Spleen (tissue), 13 donors: ENCODE measurements at places on chromosomes 5 and 9. TPM values are rescaled to one million over a fixed set of nuclear protein-coding genes. Genes with fewer than 3 reads are reported as not detected.

The CNTNAP3 gene
- total RNA-seq = 13.8 TPM

DNA sequence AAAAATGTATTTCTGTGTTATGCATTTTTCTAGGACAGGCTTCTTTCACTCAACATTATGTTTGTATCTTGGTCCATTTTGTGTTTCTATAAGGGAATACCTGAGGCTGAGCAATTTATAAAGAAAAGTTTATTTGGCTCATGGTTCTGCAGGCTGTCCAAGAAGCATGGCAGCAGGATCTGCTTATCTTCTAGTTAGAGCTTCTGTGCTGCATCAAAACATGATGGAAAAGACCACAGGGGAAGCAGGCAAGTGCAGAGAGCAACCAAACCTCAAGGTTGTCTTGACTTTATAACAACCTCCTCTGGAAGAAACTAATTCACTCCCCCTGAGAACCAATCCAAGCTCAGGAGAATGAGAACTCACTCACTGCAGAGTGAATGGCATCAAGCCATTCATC is 1601.0 kb upstream of the NUDT12 start:
- no peaks in the 10 kb centered on the region for H3K4me1 ChIP-seq
- H3K27ac ChIP-seq = no peak overlapping the region
- H3K36me3 ChIP-seq = no peaks in the 10 kb centered on the region

DNA sequence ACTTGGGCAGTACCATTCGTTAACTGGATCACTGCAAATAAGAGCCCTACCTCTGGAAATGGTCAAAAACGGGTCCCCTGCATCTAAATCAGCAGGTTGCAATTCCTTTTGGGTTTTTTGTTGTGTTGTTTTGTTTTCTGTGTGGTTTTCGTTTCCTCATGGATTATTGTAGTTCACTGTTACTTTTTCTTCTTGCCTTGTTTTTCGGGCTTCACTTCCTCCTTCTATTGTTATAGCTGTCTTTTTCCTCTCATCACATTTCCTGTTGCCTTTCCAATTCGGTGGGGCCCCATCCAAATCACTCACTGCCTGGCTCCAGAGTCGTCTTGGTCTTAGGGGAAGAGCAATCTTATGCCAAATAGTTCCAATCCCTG is 8.7 kb upstream of the SSBP2 start:
- no peaks in the 10 kb centered on the region for H3K27me3 ChIP-seq
- H3K4me3 ChIP-seq = no peak overlapping the region
- no peak for DNase-seq
- peaks cover 5% of the 10 kb centered on the region for H3K4me1 ChIP-seq
- H3K27ac ChIP-seq = peak overlapping the region; percentile 4

DNA sequence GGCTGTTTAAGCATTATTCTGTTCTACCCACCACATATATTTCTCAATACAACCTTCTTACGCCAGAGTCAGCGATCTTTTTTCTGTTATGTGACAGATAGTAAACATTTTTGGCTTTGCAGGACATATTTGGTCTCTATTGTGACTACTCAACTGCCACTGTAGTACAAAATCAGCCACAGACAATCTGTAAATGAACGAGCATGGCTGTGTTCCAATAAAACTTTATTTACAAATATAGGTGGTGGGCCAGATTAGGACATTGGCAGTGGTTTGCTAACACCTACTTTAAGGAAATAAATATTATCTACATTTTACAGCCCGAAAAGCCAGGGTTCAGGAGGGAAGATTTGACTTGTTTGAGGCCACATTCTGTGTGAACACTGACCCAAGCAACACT is 40.2 kb upstream of the FBXW11 start:
- no peak for DNase-seq
- no peaks in the 10 kb centered on the region for H3K4me1 ChIP-seq
- H3K27ac ChIP-seq = no peak overlapping the region
- H3K27me3 ChIP-seq = no peaks in the 10 kb centered on the region
- no peak overlapping the region for H3K4me3 ChIP-seq

DNA sequence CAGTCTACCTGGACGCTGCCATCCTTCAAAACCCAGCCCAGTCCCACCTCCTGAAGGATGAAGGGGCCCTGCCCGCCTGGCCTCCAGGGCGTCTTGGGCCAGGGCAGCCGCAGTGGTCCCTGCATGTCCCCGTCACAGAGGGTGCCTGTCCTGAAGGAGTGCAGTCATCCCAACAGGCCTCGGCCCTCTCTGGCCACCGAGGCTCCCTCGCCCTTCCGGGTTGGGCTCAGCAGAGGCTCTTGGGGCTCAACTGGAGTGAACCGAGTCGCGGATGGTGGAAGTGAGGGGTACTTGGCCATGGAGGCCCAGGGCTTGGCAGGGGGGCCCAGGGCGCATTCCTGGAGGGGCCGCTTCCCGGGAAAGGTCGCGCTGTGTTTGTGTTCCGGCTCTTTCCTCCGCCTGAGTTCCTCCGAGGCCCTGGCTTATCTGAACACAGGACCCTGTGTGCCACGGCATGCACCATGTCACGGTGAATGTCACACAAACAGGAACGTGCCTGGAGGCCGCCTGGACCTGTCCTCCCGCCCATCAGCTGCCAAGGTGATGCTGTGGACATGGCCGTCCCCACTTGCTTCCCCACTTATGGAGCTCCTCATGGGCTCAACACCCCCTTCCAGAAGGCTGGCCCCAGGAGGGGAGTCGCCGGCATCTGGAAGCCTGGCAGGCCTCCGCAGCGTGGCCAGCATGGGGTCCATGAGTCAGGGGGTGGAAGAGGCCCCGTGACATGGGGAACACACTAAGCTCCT is 25.7 kb upstream of the OBP2B start:
- H3K36me3 ChIP-seq = no peaks in the 10 kb centered on the region
- H3K27ac ChIP-seq = no peak overlapping the region
- no peak overlapping the region for H3K4me3 ChIP-seq
- peak; percentile 59 for DNase-seq
- no peaks in the 10 kb centered on the region for H3K27me3 ChIP-seq
- H3K4me1 ChIP-seq = no peaks in the 10 kb centered on the region

DNA sequence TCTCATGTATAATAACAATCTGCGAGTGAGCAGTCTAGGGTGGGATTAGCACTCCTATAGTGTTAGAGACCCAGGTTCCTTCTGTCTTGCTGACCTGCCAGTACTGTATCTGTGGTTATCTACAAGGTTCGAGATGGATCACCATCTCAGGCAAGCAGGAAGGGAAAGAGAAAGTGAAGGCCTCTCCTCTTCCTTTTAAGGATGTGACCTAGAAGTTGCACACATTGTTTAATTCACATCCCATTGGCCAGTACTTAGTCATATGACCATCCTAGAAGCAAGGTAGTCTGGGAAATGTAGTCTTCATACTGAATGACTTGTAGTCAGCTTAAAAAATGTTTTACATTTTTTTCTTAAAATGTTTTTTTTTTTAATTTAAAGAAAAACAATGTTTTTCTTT is 168.6 kb downstream of the CARTPT start:
- H3K27ac ChIP-seq = peak overlapping the region; percentile 22
- H3K4me3 ChIP-seq = no peak overlapping the region
- H3K36me3 ChIP-seq = no peaks in the 10 kb centered on the region
- DNase-seq = no peak

GRCh38 chr5:105968981-105969380 is 1701.8 kb downstream of the EFNA5 start:
- H3K27me3 ChIP-seq = no peaks in the 10 kb centered on the region
- no peak overlapping the region for H3K27ac ChIP-seq
- no peak overlapping the region for H3K4me3 ChIP-seq
- no peaks in the 10 kb centered on the region for H3K4me1 ChIP-seq
- no peak for DNase-seq

- H3K27me3 ChIP-seq = no peaks in the 10 kb centered on the region
- H3K4me1 ChIP-seq = peaks cover 3% of the 10 kb centered on the region
- no peak overlapping the region for H3K4me3 ChIP-seq
- no peak overlapping the region for H3K27ac ChIP-seq
- no peaks in the 10 kb centered on the region for H3K36me3 ChIP-seq
- no peak for DNase-seq
These were observed 25.9 kb upstream of the ZFAND5 start for GRCh38 chr9:72390907-72391306.

- DNase-seq = no peak
- peak overlapping the region; percentile 64 for H3K4me3 ChIP-seq
- H3K36me3 ChIP-seq = no peaks in the 10 kb centered on the region
- H3K4me1 ChIP-seq = peaks cover 76% of the 10 kb centered on the region
- H3K27ac ChIP-seq = no peak overlapping the region
- H3K27me3 ChIP-seq = peaks cover 10% of the 10 kb centered on the region
These were observed 3.1 kb downstream of the ANGPTL2 start for GRCh38 chr9:127119320-127119709.

DNA sequence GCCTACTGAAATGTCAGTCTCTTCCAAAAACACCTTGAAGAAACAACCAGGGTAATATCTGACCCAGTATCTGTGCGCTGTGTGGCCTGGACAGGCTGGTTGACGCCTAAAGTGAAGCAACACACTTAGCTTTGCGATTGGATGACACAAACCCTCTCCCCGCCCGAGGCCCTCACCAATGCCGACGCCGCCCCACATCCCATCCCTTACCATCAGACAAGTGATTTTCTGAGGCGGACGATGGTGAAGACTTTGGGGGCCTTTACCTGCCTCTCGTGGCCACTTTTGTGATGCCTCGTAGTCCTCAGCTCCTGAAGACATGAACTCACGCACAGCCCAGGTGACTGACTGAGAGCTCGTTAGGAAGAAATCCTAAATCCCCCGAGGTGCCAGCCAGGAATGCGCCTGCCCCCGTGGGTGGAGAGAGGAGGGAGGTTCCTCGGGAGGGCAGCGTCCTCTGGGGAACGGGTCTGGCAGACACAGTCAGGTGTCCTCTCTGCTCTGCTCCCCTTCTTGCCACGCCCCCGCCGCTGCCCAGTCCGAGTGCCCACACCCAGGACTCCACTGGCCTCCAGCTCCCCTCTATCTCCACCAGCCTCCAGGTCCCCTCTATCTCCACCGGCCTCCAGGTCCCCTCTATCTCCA is 31.0 kb upstream of the RXRA start:
- peaks cover 12% of the 10 kb centered on the region for H3K4me1 ChIP-seq
- no peaks in the 10 kb centered on the region for H3K36me3 ChIP-seq
- H3K27me3 ChIP-seq = no peaks in the 10 kb centered on the region
- peak; percentile 62 for DNase-seq
- no peak overlapping the region for H3K4me3 ChIP-seq

DNA sequence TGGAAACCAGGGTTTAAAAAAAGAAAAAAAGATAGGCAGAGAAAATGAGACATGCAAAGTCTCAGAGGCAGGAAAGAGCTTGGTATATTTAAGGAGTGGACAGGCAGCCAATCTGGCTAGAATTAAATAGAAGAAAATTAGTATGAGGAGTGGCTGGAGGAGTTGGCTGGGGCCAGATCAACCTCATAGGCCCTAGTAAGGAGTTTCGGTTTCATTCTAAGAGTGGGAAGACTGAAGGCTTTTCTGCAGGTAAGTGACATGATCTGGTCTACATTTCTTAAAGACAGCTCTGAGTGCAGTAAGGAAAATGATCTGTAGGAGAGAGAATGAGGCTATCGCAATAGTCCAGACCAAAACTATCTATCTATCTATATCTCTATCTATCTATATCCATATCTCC is 27.5 kb downstream of the ADRB2 start:
- no peaks in the 10 kb centered on the region for H3K27me3 ChIP-seq
- no peak for DNase-seq
- H3K27ac ChIP-seq = no peak overlapping the region
- H3K36me3 ChIP-seq = no peaks in the 10 kb centered on the region
- H3K4me1 ChIP-seq = peaks cover 9% of the 10 kb centered on the region
